ENCODE measurements at places on chromosomes 6 and 20.

- no peak for DNase-seq
These were observed 63.8 kb downstream of the HECA start for GRCh38 chr6:139198529-139199288.

GRCh38 chr6:12037798-12038197 is 25.7 kb downstream of the HIVEP1 start:
- DNase-seq: no peak

GRCh38 chr6:5981126-5982026 is 25.3 kb downstream of the NRN1 start:
- no peak for DNase-seq

DNA sequence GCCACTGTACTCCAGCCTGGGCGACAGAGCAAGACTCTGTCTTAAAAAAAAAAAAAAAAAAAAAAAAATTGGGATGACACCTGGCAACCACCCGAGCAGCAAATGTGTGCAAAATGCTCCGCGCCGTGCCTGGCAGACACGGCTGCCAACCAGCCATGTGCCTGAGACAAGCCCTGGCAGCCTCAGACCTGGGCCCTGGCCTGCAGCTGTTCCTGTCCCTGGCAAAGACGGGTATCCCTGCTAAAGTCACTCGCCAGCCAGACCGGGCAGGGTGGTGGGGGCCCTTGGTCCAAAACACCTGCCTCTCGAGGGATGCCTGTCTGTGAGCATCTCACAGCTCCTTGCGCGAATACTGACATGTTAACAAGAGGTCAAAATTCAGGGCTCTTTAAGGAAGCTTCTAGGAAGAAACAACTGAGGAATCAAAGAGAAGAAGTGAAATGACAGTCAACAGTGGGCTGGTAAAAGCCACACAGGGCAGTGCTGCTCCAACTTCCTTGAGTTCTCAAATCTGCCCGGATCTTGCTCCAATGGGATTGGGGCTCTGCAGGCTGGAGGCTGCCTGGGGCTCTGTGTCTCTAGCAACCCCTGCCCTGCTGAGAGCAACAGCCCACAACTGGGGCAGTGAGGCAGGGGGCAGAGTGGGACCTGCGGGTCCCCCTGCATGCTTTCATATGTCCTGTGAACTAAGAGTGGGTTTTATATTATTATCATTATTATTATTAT is 53.4 kb downstream of the SYTL3 start:
- DNase-seq: no peak

DNA sequence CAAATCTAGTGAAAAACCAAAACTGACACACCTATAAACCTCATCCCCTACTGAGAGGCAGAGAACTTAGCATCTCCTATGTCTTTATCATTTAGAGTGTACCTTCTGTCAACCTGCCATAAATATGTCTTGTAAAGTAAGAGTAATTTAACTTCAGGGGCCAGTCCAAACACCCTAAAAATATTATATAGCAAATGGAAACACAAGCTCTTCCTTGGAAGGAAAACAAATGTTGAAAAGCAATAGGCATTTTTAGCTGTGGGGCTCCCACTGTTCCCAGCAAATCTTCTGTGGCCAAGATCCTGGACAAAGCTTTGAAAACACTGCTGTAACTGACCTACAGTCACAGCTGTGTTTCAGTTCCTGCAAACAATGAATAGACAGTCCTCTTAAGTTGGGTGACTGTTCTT is 140.0 kb upstream of the RNF217 start:
- no peak for DNase-seq

DNA sequence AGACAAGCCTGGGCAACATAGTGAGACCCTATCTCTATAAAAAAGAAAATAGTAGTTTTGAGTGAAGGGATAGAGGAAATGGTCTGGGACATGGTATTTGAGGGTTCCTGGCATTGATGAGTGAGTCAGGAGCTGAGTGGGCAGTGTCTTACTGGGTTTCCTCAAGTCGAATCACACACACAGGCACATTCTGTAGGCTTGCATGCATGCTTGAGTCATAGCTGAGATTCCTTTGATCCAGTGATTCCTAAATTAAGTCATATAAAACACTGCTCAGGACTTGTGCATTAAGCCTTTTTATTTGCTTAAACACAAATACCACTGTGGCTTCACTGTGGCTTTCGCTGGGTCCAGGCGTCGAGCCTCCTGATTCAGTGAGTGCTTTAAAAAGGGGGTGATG is 71.8 kb upstream of the TMEM181 start:
- DNase-seq: no peak

GRCh38 chr6:137795501-137795900 is 71.6 kb upstream of the TNFAIP3 start:
- DNase-seq: no peak

GRCh38 chr20:42613076-42613475 is 576.6 kb downstream of the PTPRT start:
- DNase-seq: no peak

DNA sequence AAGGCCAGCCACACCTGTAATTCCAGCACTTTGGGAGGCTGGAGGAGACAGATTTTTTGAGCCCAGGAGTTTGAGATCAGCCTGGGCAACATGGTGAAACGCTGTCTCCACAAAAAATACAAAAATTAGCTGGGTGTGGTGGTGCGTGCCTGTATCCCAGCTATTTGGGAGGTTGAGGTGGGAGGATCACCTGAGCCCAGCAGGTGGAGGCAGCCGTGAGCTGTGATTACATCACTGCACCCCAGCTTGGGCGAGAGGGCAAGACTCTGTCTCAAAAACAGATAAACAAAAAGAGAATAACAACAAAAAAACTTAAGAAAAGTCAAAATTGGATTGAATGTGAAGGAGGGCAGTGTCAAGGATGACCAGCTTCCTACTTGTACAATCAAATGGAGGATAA is 2.9 kb downstream of the TPD52L1 start:
- no peak for DNase-seq

- DNase-seq: no peak
These were observed 79.4 kb downstream of the IYD start for GRCh38 chr6:150448221-150448620.

DNA sequence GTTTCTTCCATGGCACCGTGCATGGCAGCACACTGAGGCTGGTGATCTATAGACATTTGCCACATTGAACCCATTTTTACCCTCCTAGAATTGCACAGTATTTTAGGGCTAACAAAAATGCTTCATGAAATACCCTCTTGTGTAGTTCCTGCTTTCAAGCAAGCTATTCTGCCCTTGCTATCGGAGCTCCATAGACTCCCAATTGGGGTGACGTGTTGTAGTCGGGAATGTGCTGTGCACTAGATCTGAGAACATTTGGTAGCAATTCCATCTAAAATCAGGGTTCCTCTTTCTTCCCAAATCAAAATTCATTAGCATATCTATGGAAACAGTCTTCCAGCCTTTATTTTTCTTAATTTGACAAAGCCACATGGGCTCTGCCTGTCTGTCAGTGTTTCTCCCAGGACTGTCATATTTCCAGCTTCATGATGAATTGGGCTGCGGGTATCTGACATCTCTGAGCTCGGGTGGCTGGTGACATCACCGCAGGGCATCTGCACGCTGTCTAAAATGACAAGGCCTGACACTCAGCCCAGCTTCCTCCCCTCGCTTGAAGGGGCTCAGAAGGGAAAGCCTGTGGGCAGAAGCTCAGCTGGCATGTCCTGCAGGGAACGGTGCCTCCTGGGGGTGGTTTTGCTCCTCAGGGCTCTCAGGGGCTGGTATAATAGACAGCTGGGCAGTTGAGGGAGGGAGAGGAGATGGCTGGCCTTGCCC is 406.4 kb downstream of the QKI start:
- DNase-seq: no peak

- no peak for DNase-seq
These were observed 13.3 kb downstream of the FRK start for GRCh38 chr6:116047173-116047933.

- DNase-seq: no peak
These were observed 150.8 kb upstream of the TAB2 start for GRCh38 chr6:149166747-149167146.

DNA sequence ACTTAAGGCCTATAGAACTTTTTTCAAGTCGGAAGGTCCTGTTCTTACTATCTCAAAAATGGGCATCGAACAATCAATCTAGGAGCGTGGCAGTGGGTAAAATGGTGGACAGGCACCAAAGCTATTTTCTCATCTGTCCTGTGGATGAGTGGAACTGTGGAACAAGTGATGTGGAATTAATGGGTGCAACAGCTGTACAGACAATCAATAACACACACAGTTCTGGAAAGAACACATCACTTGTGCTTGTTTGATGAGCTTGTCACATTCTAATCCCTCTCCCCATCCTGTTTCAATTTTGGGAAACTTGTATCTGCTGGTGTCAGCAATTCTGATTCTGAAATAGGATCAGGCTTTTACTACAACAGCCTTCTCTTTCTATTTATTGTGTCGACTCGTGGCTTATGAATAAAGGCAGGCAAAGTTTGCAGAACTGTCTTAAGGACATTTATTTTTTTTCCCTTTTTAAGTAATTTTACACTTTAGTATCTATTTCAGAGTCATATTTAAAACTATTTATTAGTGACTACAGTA is 11.5 kb downstream of the RBM24 start:
- DNase-seq: no peak

GRCh38 chr20:57043091-57043490 is 223.3 kb downstream of the BMP7 start:
- no peak for DNase-seq

- no peak for DNase-seq
These were observed 5.2 kb downstream of the SGK2 start for GRCh38 chr20:43563991-43564390.

- no peak for DNase-seq
These were observed 39.3 kb upstream of the RNF144B start for GRCh38 chr6:18347866-18348265.

GRCh38 chr20:62502496-62503095 is 26.8 kb upstream of the GATA5 start:
- DNase-seq: no peak

GRCh38 chr20:12677925-12678324 is 330.8 kb upstream of the SPTLC3 start:
- no peak for DNase-seq

DNA sequence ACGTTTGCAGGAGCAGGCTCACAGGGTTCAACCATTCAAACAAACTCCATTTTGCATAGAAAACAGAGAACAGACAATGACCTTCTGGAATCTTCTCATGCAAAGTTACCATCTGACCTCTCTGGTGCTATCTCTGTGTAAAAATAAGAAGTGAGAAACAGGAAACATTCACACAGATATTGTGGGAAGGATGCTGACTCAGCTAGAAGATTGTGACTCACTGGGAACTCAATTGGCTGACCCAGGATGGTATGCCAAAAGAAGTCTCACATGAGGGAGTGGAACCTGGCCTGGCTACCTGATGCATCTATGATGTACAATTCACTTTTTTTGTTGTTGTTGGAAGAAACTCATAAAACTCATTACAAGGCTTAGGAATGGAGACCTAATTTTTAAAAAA is 61.1 kb upstream of the TBX18 start:
- no peak for DNase-seq

DNA sequence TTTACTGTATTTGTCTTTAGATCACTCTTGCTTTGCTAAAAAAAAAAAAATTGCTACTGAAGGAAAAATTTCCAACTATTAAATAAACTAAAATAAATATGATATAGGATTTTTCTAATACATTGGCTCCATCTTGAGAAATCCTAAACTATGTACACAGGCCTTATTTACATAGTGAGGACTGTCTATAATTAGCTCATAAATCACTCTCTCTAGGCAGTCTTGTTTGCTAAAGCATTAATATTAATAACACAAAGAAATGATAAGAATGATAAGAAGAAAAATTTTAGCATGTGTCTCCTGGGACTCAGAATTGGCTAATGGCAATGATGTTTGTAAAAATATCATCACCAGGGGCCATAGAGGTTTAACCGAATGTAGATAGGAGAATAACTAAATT is 13.3 kb upstream of the CRYBG1 start:
- DNase-seq: no peak

DNA sequence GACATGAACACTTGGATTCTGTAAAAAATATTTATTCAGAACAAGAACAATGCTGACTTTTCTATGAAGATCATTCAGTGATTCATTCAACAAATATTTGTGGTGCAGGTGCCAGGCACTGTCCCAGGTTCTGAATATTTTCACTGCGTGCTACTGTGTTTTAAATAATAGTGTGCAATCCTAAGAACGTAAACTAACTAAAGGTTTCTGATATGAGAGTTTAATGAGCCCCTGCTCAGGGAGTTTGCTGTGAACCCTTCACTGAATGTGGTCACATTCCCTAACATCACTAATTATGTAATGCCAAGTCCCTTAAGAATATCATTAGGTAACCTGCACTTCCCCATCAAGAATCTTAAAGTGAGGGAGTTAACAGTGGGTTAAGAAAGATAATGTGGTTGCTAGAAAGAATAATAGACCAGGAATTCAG is 1.7 kb upstream of the TMEM170B start:
- DNase-seq: no peak

- no peak for DNase-seq
These were observed 56.2 kb downstream of the LAMP5 start for GRCh38 chr20:9570612-9571011.

GRCh38 chr6:101700655-101701054 is 307.1 kb downstream of the GRIK2 start:
- no peak for DNase-seq

- DNase-seq: peak; percentile 39
These were observed 24.5 kb upstream of the SMIM29 start for GRCh38 chr6:34273242-34273805.

DNA sequence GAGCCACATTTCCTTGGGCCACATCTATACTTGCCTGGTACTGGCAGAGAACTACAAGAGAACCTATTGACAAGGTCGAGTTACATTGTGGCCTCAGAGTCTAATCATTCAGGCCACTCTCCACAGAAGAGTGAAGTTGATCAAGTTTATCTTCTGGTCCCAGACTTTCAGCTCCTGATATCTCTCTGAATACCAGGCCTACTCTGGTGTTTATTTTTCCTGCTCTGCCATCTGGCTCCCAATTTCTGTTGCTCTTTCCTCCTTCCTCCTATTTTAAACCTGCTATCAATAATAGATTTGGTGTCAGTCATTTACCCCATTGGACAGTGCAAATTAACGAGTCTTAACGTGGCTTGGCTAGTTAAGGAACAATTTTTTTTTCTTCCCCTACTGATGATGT is 46.6 kb downstream of the SCGN start:
- no peak for DNase-seq

GRCh38 chr6:25769983-25770382 is 15.4 kb downstream of the SLC17A4 start:
- no peak for DNase-seq

GRCh38 chr6:88454658-88455057 is 288.5 kb upstream of the CNR1 start:
- DNase-seq: no peak

GRCh38 chr6:2353412-2354137 is 108.2 kb upstream of the GMDS start:
- peak; percentile 61 for DNase-seq

DNA sequence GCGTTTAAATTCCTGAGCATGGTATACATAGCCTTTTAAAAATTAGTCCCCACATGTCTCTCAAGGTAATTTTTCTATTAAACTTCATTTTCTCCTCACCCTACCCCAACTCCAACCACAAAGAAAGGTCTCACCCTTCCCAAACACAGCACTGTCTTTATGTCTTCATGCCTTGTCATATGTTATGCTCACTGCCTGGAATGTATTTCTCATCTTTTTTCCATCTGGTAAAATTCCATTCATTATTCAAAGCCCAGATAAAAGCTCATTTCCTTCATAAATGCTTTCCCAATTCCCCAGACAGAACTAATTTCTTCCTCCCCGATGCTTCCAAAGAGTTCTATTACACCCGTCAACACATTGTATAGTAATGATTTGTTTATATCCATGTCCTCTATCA is 302.0 kb downstream of the ALDH8A1 start:
- DNase-seq: no peak

GRCh38 chr20:12203981-12204380 is 286.3 kb downstream of the BTBD3 start:
- DNase-seq: no peak

Data from GM13977 (cell line).